ENCODE measurements at places on chromosomes 2 and 18.
A peak's percentile ranks its signal among the peaks of the same experiment; 100 is the strongest.

GRCh38 chr18:48554610-48555400, 16.0 kb downstream of the CTIF start:
- no peak for DNase-seq

DNA sequence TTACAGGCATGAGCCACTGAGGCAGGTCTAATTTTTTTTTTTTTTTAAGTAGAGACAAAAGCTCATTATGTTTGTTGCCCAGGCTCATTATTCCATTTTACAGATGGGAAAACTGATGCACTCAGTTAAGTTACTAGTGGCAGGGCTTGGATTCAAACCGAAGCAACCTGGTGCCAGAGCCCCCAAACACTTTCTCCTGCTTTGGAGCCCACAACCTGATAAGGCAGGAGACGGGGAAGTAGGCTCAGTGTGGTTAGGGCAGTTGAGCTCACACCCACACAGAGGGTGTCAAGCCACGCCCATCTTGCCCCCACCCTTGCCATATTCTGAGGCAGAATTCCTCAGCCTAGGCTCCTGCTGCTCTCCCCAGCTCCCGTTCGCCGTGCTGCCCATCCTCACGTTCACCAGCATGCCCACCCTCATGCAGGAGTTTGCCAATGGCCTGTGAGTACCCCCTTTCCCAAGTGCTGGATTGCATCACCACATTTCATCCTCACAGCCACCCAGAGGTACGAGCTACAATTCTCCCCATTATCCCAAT, 5.8 kb upstream of the CTDSP1 start:
- DNase-seq, result no peak

GRCh38 chr2:50754514-50754913, 277.4 kb downstream of the NRXN1 start:
- DNase-seq, result no peak

DNA sequence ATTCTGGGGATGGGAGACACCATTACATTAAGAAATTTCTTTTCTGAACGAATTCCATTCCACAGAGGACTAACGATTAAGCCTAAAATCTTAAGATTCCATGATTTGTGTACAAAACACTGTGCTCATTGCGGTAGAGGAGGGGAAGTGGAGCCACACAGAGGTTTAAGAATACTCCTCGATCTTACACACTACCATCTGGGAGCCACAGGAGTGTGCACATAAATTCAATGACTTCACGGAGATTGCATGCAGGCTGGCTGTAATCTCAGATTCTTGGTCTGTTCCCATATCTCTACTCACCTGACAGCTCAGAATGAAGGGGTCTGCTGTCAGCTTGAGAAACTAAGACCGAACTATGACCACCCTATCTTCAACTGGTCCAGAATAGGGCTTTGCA, 762 bp downstream of the VPS4B start:
- no peak for DNase-seq

DNA sequence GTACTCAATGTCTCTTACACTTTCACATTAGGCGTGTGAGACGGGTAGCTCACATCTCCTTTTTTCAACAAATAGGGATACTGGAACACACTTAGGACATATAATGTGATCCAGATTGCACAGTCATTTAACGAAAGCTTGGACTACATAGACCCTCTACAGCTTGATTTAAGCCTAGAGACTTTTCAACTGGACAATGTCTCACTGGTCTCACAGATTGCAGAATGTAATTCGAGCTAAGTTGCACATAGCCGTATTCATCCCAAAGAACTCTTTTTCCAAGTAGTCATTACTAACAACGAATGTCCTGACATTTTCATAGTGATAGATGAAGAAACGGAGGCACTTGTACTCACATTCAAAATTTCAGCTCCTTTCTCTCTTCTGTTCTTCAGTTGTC, 612.1 kb downstream of the ZEB2 start:
- peak; percentile 35 for DNase-seq

DNA sequence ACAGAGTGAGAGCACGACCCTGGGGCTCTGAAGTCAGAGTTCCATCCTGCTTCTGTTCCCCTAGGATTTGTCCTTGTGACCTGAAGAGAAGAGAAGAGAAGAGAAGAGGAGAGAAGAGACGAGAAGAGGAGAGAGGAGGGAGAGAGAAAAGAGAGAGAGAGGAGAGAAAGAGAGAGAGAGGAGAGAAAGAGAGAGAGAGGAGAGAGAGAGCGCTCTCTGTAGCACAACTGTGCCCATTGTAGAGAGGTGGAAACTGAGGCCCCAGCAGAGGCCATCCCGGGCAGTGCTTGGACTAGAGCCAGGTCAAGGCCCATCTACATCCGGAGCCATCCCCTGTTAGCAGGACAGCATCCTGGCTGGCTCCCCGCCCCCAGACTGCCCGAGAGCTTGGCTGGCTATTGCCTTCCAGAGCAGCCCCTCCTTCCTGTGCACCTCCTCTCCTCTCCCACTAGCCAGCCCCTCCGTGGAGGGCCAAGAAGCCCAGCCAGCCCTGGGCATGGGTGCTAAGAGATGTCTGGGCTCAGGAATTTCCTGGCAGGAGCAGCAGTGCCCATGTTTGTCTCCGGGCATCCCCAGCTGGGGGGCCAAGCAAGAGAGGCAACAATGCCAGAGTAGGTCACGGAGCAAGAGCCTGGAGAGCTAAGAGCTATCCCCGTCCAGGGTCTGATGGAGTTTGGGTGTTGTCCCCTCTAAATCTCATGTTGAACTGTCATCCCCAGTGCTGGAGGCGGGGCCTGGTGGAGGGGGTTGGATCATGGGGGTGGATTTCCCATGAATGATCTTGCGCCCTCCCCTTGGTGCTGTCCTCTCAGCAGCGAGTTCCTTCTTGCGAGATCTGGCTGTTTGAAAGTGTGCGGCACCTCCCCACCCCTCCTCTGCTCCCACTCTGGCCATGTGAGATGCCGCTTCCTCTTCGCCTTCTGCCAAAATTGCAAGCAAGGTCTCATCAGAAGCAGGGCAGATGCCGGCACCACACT, 18.2 kb upstream of the GPR55 start:
- no peak for DNase-seq

DNA sequence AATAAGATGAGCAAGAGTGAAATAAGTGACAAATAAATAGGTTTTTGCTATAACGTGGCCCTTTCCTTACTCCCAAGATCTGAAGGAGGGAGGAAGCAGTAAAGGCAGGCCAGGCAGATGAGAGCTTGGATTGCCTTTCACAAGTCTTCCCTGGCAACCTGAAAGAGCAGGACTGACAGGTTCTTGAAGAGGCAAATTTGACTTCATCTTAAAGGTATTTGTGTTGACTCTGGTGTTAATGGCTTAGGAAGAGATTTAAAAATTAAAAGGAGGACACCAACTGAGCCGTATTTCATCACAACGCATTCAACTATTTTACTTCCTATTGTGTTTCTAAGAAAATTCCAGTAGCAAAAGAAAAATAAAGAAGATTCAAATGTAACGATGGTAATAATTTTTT, 3.2 kb downstream of the STRN start:
- no peak for DNase-seq

DNA sequence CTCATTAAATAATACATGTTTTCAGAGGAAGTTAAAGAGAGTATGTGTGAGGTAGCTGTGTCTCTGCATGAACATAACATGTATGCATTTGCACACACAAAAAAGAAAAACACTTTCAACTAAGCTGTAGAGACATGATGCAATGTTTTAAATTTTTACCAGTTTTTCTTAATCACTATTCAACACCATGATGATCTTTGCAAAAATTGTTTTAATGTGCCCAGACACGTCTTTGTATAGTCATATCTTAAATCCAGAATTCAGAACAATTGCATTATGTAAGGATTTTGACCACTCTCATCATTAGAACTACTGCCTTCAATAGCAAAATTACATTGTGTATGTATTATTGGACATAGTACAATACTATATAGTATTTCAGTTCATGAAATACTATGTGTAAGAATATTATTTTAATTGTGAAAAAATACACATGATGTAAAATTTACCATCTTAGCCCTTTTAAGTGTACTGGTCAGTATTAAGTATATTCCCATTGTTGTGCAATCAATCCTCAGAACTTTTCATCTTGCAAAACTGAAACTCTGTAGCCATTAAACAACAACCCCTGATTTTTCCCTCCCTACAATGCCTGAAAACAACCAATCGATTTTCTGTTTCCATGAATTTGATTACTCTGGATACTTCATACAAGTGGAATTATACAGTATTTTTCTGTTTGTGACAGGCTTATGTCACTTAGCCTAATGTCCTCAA, 104.5 kb upstream of the ACVR2A start:
- DNase-seq, result no peak

- no peak for DNase-seq
Observed at GRCh38 chr2:43169987-43170386, 56.4 kb downstream of the ZFP36L2 start.

- DNase-seq, result no peak
Observed at GRCh38 chr18:42330296-42330695, 375.3 kb downstream of the PIK3C3 start.

DNA sequence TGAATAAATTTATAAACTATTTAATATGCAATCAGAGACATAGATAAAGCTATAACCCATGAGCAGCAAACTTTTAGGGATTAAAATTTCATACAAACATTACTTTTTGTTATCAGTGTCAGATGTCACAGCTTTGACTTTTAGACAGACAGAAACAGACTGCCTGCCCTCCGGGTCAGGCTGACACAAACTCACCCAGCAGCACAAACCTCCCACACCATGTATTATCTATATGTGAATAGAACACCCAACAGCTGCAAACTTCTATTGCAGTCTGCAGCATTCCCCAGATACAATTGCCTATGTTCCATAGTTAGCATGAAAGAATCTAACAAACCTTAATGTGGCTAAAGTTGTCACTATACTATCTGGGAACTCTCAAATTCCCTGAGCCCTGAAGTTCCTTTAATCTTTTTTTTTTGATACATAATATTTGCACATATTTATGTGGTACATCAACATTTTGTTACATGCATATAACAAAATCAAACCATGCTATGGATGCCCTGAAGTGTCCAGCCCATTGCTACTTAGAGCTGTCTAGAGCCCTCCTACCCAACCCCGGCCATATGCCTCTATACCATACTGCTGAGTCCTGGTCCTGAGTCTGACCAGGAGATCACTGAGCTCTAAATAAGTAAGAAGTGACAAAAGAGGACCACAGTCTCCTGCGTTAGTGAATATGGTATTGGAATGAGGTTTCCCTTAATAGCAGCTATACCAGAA, 214.4 kb downstream of the ZNF385B start:
- DNase-seq, result no peak

GRCh38 chr2:62801814-62802523, 96.5 kb downstream of the EHBP1 start:
- DNase-seq, result no peak

DNA sequence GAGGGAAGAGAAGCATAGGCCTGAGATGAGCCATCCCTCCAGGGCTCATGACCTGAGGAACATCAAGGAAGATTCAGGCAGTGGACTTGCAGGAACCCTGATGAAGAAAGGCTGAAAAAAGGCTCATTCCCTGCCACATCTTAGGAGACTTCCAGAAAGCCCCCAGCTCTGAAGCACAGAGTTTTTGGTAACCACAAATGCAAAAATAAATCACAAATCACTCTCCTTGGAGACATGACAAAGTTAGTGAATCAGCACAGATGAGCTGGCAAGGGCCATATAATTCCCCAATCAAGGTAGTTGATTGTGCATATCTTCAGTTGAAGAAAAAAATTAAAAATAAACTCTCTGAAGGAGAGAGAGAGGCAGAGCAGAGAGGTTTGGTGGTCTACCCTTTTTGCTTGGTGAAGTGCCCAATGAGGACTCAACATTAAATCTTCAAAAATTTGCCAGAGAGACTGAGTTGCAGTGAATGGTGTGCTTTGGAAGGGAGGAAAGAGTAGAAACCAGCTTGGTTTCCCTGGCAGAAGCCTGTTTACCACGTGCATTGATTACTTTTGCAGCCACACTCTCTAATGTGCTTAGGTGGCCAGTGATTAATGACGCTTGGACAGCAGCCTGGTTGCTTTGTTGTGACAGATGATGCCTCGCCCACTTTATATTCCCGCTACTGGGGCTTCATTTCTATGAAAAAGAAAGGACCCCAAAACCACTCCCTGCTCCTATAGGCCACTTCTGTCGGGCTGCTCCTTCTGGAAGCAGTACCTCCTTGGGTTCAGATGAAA, 257.4 kb upstream of the SLC14A2 start:
- peak; percentile 49 for DNase-seq

- no peak for DNase-seq
Observed at GRCh38 chr2:128604045-128604444, 285.4 kb upstream of the HS6ST1 start.

- DNase-seq, result no peak
Observed at GRCh38 chr2:225494100-225494459, 94.6 kb downstream of the NYAP2 start.

GRCh38 chr2:81247648-81248047, 943.1 kb upstream of the LRRTM1 start:
- DNase-seq, result no peak

DNA sequence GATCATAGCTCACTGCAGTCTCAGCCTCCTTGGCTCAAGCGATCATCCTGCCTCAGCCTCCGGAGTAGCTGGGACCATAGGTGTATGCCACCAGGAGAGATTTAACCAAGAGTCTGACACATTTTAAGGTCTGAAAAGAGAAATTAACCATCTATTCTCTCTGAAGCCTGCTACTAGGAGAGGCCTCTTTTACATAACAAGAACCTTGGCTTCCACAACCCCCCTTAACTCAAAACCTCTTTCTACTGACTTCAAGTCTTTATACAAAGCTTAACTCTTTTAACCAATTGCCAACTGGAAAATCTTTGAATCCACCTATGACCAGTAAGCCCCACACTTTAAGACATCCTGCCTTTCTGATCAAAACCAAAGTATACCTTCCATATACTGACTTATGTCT, 279.9 kb upstream of the CELF4 start:
- no peak for DNase-seq

GRCh38 chr2:11354363-11355154, 10.1 kb upstream of the ROCK2 start:
- DNase-seq, result no peak

DNA sequence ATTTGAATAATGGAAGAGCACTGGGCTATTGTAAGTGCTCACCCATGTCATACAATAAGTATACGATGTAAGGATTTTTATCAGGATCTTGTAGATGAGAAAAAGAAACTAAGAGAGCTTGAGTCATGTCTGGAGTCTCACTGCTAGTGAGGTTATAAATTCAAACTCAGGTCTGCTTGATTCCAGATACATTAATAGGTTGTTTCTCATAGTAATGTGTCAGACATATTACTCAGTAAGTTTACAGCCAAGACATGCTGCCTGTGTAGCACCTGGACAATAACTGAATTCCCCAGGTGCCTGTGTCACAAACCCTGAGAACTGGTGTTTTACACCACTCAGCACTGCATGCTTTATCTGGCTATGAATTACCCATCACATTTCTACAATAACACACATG, 216.9 kb upstream of the LRP1B start:
- DNase-seq, result no peak

GRCh38 chr18:30997223-30997622, 45.3 kb downstream of the DSC3 start:
- no peak for DNase-seq

DNA sequence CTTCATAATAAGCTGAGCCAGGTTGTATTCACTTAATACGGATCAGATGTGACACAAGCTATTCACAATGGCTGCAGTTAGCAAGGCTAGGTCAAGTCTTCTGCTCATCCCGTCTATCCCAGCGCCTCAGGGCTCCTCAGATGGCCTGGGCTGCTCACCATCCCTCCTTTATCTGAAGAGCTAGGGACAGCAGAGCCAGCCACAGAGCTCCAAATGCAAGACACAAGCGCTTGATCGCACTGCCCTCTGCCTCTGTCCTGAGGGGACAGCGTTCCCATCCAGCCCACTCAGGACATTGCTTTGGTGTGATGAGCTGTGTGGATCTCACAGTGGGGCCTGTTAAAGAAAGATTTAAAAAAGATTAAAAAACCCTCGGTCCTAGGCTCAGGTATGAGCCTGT, 254.4 kb upstream of the HS6ST1 start:
- DNase-seq, result no peak

- DNase-seq, result no peak
Observed at GRCh38 chr2:50097148-50097547, 934.8 kb downstream of the NRXN1 start.

All from stromal cell of bone marrow (primary cell).